ENCODE measurements at places on chromosomes 4 and X.

DNA sequence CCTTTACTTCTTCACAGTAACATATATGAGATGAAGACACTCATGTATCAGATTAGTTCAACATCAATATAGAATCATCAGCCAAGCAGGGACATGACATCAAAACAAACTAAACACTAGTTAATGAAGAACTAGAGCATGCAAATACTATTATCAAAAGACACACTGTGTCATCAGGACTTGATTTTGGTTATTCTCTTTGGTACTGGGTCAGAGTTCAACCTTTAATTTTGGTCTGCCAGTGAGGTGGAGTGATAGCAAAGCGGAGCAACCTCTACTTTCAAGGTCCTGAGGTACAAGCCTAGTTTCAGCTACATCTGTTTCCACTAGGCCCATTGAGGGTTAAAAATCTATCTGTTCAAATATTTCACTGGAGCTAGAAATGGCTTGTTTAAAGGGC lies 70.5 kb downstream of the TEX13A start:
- no peak for DNase-seq

DNA sequence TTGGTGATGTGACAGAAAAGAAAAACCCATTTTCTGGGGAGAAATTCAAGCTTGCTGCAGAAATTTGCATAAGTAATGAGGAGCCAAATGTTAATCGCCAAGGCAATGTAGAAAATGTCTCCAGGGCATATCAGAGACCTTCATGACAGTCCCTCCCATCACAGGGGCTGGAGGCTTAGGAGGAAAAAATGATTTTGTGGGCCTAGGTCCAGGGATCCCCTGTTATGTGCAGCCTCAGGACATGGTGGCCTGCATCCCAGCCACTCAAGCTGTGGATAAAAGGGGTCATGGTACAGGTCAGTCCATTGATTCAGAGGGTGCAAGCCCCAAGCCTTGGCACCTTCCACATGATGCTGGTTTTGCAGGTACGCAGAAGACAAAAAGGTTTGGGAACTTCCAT lies 90.7 kb downstream of the TGIF2LX start:
- no peak for DNase-seq

DNA sequence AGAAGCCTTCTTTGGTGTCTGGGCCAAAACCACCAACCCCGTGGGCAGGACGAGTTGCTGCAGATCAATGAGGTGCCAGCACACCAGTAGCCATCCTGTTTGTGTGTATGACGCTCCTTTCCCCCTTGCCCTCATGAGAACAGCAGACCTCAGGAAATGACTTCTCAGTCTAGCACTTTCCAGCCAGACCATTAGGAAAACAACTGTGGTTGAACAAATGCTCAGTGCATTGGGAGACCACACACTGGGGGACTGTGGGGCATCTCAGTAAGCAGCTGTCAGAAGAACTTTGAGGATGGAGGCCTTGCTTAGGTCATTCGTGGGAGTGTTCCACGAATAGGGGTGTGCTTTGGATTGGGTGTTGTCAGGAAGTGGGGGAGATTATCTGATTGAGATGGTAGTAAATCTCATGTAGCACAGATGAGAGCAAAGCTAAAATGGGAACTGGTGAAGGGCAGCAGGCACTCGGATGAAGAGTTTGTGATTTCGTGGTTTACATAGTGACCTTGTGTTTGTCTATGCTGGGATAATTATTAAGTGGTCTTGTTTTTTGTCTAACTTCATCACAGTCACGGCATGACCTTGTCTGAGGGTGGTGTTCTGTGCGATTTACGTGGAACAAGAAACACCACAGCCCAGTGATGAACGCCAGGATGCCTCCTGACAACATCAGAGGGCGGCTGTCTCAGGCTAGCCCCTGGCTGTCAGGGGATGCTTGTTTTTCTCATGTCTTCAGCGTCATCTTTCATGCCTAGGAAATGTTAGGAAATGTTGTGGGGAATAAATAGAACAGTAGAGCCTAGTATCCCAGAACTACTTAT lies 70.1 kb downstream of the USP46 start:
- no peak for DNase-seq

- DNase-seq = no peak
These were observed 68.6 kb downstream of the CAMK2D start for GRCh38 chr4:113692809-113693411.

DNA sequence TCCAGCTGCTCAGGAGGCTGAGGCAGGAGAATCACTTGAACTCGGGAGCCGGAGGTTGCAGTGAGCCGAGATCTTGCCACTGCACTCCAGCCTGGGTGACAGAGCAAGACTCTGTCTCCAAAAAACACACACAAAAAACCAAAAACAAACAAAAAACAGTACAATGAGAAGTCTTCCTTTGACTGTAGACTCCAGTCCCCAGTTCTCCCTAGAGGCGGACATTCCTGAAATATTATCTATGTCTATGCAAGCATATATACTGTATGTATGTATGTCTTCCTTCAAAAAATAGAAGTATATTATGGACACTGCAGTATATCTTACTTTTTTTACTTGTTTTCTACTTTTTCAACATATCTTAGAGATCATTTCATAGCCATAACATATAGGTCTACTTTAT lies 10.2 kb upstream of the FGF2 start:
- no peak for DNase-seq

- DNase-seq = no peak
These were observed 48.6 kb downstream of the ASB9 start for GRCh38 chrX:15221321-15221720.

DNA sequence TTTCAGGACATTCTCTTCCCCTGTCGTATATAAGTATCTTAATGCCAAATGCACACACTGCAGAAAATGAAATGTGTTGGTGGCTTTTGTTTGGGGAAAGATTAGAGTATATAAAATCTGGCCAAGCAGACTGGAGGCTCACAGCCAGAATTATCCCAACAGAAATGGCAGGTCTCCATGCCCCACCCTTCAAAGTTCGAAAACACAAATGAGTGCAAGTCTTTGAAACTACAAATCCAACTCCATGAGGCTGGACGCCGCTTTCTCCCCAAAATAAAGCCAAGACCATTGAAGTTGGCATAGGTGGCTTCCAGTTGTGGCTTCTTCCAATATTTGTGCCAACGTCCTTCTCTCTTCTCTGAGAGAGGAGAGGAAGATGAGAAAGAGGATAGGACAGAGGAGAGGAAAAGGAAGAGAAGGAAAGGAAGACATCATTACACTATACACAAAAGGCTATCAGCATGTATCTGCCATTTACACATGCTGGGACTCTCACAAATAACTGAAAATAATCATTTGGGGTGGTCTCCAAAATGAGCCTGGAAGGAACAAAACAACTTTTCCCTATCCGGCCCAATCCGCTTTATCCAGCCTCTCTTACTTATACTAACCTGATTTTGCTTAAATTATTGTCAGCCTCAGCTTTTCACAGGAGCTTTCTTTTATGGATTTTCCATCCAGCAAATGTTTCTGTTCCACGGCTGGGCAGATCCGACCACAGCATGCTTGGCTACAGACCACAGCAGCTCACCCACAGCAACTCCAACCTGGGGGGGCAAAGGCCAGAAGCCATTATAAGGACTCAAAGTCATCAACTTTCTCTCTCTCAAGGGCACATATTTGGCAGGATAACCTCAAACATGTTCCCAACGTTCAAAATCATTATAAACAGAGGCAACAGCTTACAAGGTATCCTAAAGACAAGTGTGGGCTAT lies 71.7 kb downstream of the APBB2 start:
- DNase-seq = no peak

GRCh38 chr4:139611391-139611790 lies 54.2 kb upstream of the MGST2 start:
- DNase-seq = no peak

DNA sequence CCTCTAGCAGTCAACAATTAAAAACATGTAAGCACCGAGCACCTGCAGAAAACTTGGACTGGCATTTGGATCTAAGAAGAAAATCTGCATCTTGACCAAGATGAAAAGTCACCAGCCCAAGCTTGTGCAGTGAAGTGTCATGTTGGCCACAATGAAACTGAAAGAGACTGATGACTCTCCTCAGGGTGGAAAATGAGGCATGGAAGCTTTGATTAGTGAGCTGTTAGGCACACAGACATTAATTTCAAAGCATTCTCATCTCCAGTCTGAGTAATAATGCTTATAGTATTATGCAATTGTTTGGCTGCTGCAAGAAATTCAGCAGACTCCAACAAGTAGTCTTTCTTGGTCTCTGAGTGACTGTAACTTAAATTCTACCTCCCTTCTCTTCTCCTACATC lies 150.1 kb downstream of the AR start:
- no peak for DNase-seq

DNA sequence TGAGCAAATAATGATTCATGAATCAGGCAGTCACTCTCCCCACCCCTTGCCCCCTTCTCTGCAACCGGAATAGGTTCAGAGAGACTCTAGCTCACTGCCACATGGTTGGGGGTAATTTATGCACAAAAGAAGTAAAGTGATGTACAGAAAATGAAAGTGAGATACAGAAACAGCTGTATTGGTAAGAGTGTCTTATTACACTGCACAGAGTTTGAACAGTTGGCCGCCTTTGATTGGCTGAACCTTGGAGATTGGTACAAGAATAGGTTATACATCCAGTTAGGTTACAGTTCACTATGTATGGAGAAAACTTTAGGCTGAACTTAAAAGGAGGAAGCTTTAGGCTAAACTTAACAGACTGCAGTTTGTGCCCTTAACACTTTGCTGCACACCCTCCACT lies 34.6 kb upstream of the DIAPH2 start:
- no peak for DNase-seq

GRCh38 chr4:138507522-138507921 lies 265.4 kb upstream of the SLC7A11 start:
- no peak for DNase-seq

GRCh38 chrX:124820738-124821137 lies 474.4 kb downstream of the SH2D1A start:
- DNase-seq = no peak

DNA sequence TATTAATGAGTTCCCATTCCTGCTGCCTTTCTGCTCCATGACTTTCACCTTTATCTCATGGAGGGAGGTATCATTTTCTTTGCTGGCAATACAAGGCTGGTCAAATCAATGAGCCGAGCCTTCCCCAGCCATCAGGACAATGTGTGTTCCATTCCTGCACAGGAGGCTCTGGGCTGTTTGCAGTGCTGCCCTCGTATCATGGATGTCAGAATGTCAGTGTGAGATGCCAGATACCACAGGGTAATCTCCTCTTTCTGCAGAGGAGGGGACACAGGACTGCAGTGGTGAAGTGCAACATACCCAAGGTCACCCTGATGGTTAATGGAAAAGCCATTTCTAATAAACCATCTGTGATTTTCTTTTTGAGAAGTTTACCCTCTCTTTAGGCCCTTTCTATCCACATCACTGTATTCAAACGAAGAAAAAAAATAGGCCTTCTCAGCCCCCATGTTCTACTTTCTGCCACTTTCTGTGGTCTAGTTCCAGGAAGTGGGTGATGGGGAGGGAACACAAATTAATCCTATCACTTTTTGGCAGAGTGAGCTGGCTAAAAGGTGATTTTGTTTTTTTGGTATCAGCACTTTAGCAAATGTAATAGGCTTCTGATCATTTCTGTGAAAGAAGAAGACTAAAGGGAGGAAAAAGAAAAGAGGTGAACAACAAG lies 490.2 kb upstream of the BOD1L1 start:
- DNase-seq = no peak

- DNase-seq = no peak
These were observed 1.2 kb downstream of the TLL1 start for GRCh38 chr4:165874072-165874790.

DNA sequence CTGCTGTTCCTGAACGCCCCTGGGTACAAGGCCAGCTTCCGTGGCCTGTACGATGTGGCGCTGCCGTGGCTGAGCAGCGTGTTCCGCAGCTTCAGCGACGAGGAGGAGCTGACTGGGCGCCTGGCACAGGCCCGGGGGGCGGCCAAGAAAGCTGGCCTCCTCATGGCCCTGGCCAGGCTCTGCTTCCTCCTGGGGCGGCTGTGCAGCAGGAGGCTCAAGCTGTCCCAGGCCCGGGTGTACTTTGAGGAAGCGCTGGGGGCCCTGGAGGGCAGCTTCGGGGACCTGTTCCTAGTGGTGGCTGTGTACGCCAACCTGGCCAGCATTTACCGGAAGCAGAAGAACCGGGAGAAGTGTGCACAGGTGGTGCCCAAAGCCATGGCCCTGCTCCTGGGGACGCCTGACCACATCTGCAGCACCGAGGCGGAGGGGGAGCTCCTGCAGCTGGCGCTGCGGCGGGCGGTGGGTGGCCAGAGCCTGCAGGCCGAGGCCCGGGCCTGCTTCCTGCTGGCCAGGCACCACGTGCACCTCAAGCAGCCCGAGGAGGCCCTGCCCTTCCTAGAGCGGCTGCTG lies 28.2 kb downstream of the SH3TC1 start:
- DNase-seq = no peak

DNA sequence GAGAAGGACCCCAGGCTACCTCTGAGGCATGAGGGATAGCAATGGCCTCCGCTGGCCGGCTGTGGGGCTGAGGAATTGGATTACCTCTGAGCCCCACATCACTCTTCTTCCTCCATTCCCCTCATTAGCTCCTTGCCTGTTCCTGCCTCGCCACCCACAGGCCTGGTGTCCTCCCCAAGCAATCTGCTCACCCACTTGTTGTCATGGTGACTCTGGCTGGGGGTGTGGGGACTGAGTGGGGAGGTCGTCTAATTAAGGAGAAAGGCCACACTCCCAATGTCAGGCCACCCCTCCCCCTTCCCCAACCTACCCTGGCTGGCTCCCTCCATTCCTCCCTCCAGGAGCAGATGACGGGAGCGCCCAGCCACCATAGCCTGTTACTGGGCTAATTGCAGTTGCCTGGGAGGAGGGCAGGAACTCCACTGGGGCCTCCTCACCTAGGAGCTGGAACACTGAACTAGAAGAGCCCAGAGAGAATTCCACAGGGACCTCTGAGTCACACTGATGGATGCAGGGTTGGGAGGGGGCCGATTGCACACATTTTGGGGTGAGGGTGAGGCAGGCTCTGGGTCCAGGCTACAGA lies 20.7 kb downstream of the NALF2 start:
- no peak for DNase-seq

- no peak for DNase-seq
These were observed at the start of gene NXF3 for GRCh38 chrX:103092942-103093341. TSS of gene NXF3 (minus strand) at chrX:103093143. CDS start at chrX:103093023, 120 bp downstream.

DNA sequence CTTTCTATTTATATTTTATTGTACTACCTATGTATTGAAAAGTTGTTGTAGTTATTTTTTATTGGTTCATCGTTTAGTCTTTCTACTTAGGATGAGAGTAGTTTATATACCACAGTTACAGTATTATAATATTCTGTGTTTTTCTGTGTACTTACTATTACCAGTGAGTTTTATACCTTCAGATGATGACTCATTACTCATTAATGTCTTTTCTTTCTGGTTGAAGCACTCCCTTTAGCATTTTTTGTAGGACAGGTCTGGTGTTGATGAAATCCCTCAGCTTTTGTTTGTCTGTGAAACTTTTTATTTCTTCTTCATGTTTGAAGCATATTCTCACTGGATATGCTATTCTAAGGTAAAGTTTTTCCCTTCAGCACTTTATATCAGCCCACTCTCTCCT lies 7.7 kb downstream of the LUZP4 start:
- DNase-seq = no peak

- DNase-seq = no peak
These were observed 436.2 kb downstream of the FAT4 start for GRCh38 chr4:125750828-125751466.

GRCh38 chr4:657834-658667 lies 16.0 kb downstream of the ATP5ME start:
- no peak for DNase-seq

All from NCI-H2081 treated with DMSO at 0.1 percent for 48 hours (cell line).